ENCODE measurements at places on chromosomes 3 and 15.

- DNase-seq = no peak
These were observed 114.2 kb downstream of the CNTN3 start for GRCh38 chr3:74500257-74500656.

DNA sequence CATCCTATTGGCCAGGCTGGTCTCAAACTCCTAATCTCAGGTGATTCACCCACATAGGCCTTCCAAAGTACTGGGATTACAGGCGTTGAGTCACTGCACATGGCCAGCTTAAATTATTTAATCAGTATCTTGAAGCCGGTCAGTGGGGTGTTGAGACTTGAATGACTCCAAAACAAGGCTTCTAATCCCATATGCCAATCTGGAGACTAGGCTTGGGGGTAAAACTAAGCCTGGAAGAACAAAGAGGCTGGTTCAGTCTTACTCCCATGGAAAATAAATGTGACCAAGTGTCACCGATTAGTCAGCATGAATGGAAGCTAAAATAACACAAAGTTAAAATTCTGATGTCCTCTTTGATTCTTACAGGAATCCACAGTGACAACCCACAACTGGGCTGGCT lies 509.1 kb downstream of the FOXP1 start:
- DNase-seq = no peak

DNA sequence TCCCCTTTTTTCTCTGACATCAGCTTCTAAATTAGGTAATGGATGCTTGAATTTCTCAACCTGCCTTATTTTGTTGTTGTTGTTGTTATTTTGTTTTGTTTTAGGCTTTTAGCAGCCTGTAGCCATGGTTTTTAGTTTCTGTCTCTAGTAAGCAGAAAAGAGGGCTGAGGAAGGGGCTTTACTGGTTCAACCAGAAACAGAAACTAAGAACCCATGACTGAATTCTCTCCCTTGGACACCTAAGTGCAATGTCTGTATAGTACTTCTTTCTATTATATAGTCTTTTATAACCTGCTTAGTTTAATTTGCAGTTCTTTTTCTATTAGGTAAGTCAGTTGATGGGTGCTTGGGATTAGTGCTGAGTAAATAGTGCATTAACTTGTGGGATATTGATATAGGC lies 129.0 kb downstream of the BBX start:
- no peak for DNase-seq

- DNase-seq = no peak
These were observed 10.8 kb downstream of the BHLHE40 start for GRCh38 chr3:4990069-4990468.

- DNase-seq = no peak
These were observed 521.9 kb downstream of the FOXP1 start for GRCh38 chr3:71061581-71061980.

GRCh38 chr3:48516571-48516970 lies 12.6 kb upstream of the SHISA5 start:
- no peak for DNase-seq

DNA sequence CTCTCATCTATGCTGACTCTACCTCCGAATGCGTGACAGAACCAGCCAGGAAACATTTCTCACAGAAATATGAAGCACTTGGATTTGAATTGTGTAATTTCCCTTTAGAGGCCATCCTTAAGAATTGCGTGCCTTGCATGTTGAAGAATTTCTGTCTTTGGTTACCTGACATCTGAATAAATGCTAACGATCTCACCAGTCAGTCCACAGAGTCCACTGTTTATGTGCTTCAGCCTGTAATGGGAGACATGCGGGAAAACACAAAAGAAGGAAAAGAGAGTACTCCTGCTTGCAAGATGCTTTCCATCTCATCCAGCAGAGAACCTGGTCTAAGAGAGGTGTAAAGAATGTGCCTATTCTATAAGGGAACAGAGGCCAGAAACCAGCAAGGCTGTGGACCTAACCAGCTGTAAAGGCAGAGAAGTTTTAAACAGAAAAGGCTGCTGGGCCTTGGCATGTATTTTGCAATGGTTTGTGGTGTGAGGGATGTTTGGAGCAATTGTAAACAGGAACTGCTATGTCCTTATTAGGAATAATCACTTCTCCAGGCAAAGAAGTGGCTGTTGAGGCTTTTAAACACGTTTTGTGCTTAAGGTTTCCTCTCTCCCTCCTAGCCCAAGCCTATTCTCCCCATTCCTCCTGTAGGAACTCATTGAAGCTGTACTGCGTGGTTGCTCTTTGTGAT lies 36.4 kb upstream of the BOC start:
- no peak for DNase-seq

- DNase-seq = no peak
These were observed 140.4 kb upstream of the CGNL1 start for GRCh38 chr15:57235873-57236272.

DNA sequence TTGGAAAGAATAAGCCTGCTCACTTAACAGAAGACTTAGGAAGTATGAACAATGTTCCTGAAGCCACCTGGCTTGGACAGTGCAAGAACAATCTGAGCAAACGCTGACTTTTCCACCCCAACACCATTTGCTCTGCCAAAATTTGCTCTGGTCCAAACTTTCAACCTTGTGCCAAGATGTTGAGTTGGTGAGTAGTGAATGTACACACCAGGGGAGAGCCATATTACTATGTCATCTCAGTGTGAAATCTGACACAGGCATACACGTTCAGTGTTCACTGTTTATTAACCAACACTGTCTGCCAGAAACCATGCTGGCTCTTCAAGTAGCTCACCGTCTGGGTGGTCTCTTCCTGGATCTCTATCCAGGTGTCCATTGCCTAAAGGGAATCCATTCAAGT lies 152.9 kb upstream of the LPP start:
- no peak for DNase-seq

- no peak for DNase-seq
These were observed 377.3 kb downstream of the EPHB1 start for GRCh38 chr3:135172191-135172869.

DNA sequence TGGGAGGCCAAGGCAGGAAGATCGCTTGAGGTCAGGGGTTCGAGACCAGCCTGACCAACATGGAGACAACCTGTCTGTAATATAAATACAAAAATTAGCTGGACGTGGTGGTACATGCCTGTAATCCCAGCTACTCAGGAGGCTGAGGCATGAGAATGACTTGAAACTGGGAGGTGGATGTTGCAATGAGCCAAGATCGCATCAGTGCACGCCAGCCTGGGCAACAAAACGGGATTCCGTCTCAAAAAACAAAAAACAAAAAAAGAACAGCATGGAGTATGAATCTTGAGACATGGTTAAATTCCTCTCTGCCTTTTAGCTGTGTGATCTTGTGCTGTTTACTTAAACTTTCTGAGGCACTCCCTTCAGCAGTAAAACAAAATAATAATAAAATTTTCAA lies 244.9 kb downstream of the FGF12 start:
- no peak for DNase-seq

GRCh38 chr3:133859381-133860234 lies 36.1 kb downstream of the RAB6B start:
- no peak for DNase-seq

GRCh38 chr15:80174017-80174746 lies 21.4 kb downstream of the FAH start:
- DNase-seq = no peak

- DNase-seq = no peak
These were observed 5.3 kb downstream of the CHST2 start for GRCh38 chr3:143124601-143125520.

GRCh38 chr3:42612217-42612616 lies 11.7 kb downstream of the NKTR start:
- no peak for DNase-seq

GRCh38 chr15:71785996-71786395 lies 24.4 kb upstream of the NR2E3 start:
- DNase-seq = no peak

DNA sequence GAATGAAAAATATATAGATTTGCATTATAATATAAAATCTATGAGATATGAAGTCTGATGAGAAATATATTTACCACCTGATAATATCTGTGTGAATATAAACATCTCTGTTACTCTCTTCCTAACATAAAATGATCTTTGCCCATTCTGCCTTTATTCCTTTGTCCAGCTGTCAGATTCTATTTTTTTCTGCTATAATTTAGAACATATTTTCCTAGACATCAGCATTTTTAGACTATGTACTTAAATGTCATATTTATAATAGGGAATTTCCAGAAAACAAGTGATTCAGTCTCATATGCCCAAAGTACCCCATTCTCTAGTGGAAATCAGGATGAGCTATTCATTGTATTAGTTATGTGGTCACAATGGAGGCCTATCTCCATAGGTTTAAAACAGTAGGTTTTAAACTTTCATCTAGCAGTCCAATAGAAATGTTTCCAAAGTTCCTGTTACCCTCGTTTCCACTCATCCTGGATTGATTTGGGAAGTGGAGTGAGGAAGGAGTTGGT lies 83.3 kb downstream of the FILIP1L start:
- no peak for DNase-seq

GRCh38 chr3:26715431-26715830 lies 92.9 kb downstream of the LRRC3B start:
- no peak for DNase-seq

- peak; percentile 40 for DNase-seq
These were observed 7.4 kb downstream of the PRC1 start for GRCh38 chr15:90986790-90987507.

DNA sequence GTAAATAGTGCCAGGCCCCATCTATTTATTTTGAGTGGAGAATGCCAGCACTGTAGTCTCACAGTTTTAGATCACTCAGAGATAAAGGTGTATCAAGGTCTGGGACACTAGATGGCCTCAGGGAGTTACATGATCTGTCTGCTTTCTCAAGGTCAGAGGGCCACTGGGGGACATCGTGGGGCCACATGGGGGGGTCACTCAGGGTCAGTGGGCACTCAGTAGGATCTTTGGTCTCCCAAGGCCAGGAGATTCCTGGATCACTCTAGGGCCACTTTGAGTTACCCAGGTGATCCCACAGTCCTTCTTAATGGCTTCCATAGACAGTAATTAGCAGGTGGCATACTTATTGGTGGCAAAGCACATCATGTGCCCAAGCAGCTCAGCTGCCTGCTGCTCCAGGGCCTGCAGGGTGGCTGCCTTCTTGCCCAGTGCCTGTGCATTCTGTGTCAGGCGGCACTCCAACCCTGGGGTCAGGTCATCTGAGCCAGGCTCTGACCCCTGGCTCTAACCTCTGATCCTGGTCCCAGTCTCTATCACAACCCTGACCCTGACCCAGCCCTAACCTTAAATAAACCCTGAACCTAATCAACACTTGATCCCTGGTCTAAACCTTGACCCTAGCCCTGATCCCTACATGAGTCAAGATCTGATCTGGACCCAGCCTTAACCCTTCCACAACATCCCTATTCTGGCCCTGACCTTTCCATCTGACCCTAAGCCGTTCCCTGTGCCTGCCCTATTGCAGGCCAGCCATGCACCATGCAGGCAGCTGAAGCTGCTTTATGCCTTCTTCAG lies 1.8 kb upstream of the LAMB2 start:
- no peak for DNase-seq

DNA sequence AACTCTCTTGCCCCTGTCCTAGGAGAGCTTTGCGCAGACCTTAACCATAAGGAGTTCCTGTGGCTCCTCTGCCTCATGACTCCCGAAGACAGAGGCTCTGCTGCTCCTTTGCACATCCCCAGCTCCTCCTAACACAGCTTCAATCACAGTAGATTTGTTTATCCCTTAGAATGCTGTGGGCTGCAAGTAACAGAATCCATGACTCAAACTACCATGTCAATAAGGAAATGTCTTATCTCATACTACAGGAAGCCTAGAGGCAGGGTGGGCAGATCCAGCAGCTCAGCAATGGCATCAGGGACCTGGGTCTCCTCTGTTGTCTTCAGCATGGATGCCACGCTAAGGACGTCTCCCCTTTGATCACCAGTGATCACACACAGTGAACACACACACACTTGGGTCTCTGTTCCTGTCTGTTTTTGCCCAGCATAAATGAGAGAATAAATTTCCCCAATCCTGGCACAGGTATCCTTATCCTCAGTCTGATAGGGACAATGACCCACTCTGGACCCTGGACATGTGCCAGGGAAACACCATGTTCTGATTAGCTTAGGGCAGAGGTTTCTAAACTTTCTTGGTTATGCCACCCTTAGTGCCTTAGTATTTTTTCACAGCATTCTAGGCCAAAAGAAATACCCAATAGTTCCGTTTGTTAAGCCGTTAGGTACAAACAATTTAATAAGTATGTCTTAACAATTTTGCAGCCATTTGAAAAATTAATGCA lies 46.1 kb upstream of the MRPS22 start:
- no peak for DNase-seq
